ENCODE measurements at places on chromosomes 2 and 18. TPM values are rescaled to one million over a fixed set of nuclear protein-coding genes. Genes with fewer than 3 reads are reported as not detected.
A peak's percentile ranks its signal among the peaks of the same experiment; 100 is the strongest.

Gene CFAP210
- total RNA-seq: not detected

Gene SULT1C4
- total RNA-seq: 1.7 TPM

Gene ERBB4
- not detected for total RNA-seq

Gene ABCG5
- total RNA-seq: not detected

Gene EMILIN1
- 170 TPM for total RNA-seq

Gene TFPI
- 82.1 TPM for total RNA-seq

Gene IL1RN
- not detected for total RNA-seq

Gene SERPINB2
- 0.74 TPM for total RNA-seq

GRCh38 chr2:9401646-9402371 is 21.5 kb downstream of the ITGB1BP1 start:
- DNase-seq: no peak

- no peak for DNase-seq
These were observed 54.4 kb downstream of the SMAD7 start for GRCh38 chr18:48896326-48896874.

- DNase-seq: no peak
These were observed 99.5 kb downstream of the DYSF start for GRCh38 chr2:71552861-71553301.

DNA sequence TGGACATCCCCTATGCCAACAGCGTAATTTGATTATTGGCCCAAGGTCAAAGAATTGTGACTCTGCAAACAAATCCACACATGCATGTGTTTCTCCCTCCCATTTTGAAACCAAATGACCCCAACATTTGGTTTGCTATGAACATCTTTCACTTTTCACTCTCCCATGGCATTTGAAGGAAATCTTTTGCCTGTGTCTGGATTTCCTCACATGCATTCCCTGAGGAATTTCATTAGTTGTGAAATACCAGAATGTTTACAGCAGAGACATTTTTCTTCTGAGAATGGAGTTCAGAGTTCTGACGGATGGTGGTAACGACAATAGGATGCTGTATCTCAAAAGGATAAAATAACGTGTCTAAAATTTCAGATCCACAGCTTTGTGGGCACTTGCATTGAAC is 60.3 kb upstream of the LMAN1 start:
- no peak for DNase-seq

DNA sequence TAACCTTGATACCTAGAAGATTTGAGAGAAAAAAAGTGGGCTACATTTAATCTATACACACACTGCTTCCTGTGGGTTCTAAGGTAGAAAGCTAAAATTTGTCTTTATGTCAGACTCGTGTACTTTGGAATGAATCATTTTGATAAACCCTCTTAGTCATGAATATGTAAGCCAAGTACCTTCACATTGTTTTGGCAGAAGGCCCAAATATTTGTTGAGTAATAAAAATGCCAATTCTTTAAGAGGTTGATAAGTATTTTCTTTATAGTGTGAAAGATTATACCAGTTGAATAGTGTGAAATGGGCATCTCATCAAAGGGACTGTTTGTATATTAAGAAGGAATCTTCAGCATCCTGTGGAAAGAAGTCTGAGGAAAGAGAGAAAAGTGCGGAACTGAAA is 1464.7 kb upstream of the ZEB2 start:
- DNase-seq: no peak

DNA sequence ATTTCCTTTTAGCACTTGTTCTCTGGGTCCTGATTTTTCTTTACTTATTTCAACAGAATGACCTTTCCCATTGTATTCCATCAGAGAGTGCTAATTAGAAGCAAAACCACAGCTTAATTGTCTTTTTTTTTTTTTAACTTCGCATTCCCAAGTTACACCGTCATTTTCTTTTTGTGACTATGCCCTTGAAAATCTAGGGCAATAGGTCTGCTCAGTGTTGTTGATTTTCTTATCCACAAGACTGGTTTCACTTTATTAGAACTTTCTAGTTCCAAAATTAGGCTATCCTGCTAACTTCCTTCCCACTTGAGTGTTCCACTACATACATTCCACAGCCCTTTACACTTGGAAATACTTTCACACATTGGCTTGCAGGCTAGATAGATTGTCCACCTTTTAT is 18.7 kb upstream of the ADAM17 start:
- DNase-seq: no peak

DNA sequence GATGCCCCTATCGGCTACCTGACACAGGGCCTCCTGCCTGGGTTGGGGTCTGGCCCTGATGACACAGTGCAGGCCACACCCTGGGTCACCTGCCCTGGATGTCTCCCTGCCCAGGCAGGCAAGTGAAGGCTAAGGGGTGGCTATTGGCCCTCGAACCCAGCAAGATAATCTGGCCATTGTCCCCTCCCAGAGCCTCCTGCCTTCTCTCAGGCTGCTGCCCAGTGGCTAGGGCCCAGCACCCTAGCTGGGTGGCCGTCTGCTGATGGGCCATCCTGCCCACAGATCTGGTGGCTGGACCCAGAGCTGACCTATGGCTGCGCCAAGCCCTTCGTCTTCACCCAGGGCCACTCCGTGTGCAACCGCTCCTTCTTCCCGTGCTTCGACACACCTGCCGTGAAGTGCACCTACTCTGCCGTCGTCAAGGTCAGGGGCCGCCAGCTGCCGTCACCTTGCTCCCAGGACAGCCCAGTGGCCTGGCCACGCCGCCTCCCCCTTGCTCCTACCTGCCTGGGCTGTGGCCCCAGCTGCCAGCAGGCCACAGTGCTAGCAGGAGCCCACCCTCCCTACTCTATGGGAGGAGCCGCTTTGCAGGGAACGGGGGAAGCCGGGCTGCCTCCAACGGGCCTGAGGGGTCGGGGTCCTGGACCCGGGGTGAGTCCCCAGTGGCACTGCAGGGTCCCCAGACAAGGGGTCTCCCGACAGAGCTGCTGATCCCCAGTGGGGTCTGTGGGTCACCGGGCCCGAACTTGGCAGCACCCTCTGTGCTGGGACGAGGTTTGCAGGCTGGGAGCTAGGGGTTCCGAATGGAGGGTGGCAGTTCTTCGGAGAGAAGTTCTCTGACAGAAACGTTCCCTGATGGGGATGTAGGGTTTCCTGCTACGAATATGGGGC is 4.1 kb downstream of the RNPEPL1 start:
- DNase-seq: no peak

- no peak for DNase-seq
These were observed 332.9 kb upstream of the DDX18 start for GRCh38 chr2:117481608-117482007.

- no peak for DNase-seq
These were observed 283.5 kb downstream of the MYCN start for GRCh38 chr2:16223841-16224177.

DNA sequence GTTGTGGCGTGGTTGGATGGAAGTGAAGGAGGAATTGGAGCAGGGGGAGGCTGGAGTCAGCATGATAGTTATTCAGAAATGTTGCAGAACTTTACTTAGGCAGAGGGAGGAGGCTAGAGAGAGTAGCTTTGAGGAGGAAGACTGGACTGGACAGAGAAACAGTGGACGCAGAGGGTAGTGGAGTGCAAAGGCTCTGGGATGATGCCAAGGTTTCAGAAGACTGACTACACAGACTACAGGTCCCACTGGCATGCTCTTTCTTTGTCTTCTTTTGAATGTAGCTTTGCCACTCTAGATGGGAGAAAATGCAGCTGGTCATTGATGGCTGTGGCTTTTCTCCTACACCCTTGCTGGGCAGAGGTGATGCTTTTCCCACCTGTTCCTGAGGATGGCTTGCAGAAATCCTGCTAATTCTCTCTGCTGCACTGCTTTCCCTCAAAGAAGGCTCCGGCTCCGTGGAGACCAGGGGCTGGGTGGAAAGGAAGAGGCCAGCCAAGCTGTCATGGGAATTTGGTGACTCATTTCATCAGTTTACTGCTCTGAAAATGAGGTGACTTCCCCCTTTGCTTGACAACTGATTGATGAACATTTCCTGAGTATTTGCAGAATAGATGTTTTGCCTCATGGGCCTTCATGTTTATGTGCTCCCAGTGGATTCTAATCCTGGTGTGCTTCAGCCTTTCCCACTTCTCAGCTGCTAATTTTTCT is 42.4 kb downstream of the MEIS1 start:
- DNase-seq: no peak

GRCh38 chr18:59605633-59606192 is 91.5 kb downstream of the CCBE1 start:
- peak; percentile 78 for DNase-seq

DNA sequence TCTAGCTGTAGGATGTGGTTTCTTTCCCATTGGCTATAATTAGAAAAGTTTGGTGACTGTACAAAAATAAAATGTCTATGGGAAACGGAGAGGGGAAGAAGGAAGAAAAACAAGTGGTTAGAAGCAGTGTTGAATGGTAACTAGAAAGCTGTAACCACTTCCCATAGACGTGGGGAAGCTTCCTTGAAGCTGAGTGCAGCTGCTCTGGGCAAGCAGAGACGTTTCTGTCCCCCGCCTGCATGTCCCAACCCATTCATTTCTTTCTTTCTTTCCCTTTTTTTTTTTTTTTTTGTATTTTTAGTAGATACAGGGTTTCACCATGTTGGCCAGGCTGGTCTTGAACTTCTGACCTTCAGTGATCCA is 367.8 kb upstream of the HS6ST1 start:
- DNase-seq: no peak
